ENCODE measurements at places on chromosomes 16 and 17.
A peak's percentile ranks its signal among the peaks of the same experiment; 100 is the strongest.

- DNase-seq, result no peak
Measured at GRCh38 chr16:57208926-57209325, 22.8 kb downstream of the RSPRY1 start.

- DNase-seq, result peak; percentile 57
Measured at GRCh38 chr16:85673529-85674417, 15.0 kb downstream of the GINS2 start.

DNA sequence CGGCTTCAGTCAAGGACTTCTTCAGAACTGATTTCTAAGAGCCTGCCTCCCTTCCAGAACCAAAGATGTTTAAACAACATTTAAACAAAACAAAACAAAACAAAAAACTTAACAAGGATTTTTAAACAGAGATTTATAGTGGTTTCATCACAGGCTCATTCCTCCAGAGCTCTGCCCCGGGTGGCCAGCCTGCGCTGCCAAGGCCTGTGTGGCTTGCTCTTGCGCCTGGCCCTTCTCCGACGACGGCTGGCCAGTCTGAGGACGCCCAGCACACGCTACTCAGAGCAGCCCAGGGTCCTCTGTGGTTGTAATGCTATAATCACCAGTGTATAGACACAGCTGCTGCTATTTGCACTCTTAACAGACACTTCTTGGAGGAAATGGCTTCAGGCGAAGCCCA is 307.2 kb upstream of the MYOCD start:
- no peak for DNase-seq

GRCh38 chr17:9521062-9521461 is 54.6 kb downstream of the STX8 start:
- DNase-seq, result no peak

- DNase-seq, result no peak
Measured at GRCh38 chr17:2905269-2905668, 109.0 kb downstream of the RAP1GAP2 start.

DNA sequence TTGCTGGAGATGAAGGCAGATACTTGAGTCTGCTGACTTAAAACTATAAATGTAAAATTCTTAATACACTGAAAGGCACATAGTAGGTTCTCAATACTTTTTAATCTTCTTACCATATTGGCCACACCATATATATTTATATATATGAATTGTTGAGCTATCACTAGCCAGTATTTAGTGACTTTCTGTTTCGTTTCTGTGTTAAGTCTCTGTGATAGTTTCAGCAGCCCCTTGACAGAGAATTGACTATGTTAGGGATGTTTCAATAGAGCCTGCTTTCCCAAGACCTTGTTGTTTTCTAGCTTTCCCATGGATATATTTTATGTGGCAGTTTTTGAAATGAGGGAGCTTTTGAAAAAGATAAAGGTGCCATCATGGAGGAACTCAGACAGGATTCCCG is 206.5 kb upstream of the GOT2 start:
- DNase-seq, result no peak

- DNase-seq, result no peak
Measured at GRCh38 chr17:35666967-35667532, 64.4 kb upstream of the RASL10B start.

DNA sequence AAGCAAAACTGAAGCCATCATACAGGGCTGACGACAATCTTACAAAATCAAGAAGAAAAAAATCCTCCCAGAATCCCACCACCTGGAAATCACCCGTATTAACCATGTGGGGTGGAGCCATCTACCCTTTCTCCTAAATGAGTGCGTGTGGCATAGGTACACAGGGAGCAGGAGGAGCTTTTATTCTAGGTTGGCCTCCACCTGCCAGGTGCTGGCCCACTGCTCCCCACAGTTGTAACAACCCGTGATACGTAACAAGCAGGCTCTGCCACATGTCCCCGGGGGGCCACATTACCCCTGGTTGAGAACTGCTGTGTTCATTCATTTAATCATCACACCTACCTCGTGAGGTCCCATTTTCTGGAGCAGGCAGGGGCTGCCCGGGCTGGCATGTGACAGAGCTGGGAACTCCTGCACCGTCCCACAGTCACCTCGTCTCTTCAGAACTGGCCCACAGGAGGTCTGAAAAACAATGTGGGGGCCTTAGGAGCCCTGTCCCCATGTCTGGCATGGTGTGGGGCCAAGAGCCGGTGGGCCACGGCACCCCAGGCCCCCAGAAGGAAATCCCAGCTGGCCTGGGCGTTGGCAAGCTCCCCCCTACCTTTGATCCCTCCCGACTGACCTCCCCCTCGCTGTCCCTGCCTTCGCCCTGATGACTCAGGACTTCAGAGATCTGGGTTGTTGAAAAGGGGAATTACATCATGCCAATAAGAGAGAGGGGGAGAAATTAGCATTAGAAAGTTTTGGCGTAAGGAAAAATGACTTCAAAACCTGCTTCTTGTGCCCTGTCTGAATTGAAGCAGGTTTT is 12.9 kb downstream of the CMIP start:
- DNase-seq, result peak; percentile 33

DNA sequence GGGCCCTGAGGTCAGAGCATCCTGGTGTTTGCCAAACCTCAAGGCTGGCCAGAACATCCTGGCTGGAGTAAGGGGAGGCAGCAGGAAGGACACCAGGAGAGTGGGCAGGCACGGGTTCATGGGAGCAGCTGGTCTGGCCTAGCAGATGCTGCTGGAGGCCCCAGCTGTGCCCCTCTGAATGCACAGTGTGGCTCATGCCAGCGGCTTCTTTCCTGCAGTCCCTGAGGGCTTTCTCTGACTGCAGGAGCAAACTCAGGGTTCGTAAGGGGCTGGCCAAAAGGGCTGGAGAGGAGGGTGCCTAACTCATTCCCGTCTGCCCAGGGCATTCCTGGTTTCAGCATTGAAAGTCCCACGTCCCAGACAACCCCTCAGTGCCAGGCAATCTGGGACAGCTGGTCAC is 78.7 kb downstream of the ZDHHC7 start:
- DNase-seq, result no peak

GRCh38 chr16:72715267-72715666 is 332.7 kb downstream of the ZFHX3 start:
- no peak for DNase-seq

- no peak for DNase-seq
Measured at GRCh38 chr17:63185420-63185819, 219.4 kb downstream of the TANC2 start.

DNA sequence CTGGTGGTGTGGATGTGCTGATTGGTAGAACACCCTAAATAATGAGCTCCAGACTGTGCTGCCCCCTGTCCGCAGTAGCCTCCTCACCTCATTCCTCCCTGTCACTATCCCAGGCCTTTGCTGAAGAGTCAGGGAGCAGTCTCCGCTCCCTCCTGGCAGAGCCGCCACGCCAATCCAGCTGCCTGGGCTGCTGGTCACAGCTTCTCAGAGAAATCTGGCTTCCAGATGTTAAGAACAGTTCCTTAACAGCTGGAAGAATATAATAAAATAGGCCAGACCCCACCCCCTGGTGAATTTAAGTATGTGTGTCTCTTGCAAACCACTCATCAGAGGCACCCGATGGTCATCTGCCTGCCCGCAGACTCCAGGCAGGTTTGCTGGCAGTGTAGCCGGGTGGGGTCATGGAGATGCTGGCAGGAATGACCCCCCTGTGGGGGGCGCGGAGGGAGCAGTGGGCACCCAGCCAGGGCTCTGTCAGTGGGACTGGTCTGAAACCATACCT is 161.0 kb downstream of the CCDC182 start:
- no peak for DNase-seq

DNA sequence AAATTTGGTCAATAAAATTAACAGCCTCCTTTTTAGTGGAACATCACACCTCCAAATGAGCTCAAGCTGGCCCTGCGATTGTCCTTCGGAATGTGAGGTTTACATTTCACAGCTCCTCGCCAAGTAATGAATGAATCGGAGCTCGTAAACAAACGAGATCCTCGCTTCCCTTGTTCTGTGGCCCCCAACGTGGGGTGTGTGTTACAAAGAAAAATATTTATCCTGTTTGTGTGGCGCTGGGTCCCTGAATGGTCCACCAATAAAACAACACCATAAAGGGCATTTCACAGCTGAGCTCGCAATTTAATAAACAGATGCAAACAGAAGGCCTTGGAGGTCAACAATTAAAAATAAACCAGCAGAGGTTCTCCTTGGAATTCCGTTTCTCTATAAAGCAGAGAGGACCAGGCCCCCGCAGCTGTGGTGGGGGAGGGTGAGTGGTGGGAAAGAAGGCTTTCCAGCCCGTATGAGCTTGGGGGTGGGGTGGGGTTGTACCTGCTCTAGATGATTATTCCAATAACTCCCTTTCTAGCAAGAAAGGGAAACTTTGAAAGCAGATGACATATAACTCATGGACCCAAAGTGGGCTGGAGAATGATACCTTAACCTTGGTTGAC is 393.9 kb upstream of the SALL1 start:
- no peak for DNase-seq

DNA sequence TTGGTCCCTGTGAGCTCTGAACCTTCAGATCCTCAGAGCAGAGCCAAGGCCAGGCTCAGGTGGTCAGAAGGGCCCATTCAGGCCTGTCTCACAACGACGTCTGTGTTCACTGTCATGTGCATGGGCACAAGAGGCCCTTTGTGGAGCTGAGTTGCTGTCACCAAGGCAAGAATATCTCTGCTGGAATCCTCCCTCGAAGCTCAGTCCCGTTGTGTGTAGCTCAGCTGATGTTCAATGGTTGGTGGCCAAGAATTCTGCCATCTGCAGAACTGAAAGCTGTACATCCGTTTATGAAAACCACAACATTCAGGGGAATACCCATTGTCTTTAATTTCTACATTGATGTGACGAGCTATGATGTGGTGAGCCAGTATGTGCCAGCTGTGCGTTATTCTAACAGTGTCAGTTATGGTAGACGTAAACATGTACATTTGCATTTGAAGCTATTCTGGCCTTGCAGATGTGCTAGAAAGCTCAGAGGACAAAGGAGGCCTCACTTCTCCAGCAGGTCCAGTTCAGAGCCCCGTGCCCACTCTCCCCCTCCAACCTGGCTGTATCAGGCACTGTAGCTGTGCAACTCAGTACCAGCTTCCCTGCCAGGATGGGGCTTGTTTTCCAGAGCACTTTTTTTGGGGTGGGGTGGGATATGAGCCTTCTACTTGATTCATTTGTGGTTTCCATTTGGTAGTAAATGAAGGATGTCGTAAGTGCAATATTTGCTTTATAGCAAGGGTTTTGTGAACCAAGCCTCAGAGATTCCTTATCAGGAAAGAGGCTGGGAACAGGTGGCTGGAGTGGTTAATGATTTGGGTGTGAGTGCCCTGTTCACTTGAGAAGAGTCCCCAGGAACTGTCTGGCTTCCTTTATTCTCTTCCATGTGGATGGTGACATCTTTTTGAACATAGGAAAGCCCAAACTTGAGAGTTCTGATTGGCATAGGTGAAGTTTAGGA is 56.1 kb downstream of the B9D1 start:
- DNase-seq, result no peak

GRCh38 chr17:2095536-2095910 is 40.6 kb downstream of the HIC1 start:
- no peak for DNase-seq

DNA sequence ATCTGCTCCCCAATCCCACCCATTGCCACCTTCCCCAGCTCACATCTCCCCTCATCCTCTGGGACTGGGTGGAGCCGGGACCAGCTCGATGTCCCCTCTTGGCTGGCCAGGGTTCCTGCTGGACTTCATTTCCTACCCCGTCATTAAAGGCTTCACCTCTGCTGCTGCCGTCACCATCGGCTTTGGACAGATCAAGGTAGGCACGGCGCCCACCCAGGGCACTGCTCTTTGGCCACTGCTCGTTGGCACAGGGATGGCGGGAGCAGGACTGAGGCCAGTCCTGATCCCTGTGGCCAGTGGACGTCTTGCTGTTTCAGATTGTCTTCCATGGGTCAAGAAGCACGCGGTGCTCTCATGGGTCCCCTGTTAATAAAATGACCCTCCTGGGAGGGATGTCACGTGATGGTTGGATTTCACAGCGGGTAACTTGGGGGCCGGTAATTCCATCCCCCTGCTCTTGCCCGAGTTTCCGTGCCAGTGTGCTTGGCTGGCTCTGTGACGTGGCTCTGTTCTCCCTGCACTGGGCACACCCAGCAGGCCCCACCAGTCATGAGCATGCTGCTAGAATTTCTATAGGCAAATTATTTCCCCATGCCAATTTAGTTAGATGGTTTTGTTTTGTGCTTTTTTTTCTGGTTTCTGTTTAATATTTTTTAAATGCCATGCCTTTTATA is 3.1 kb downstream of the SLC26A11 start:
- DNase-seq, result no peak

GRCh38 chr17:8628172-8628571 is 2.4 kb downstream of the MYH10 start:
- no peak for DNase-seq

Data from skeletal muscle cell (primary cell).